ENCODE measurements at places on chromosomes 3 and 15. TPM values are rescaled to one million over a fixed set of nuclear protein-coding genes. Genes with fewer than 3 reads are reported as not detected.

CCK gene
- total RNA-seq: 1.5 TPM

GPR149 gene
- not detected for total RNA-seq

THSD4 gene
- total RNA-seq: 12.4 TPM

GABRR3 gene
- not detected for total RNA-seq

UBA7 gene
- total RNA-seq: 3.2 TPM

RARRES1 gene
- not detected for total RNA-seq

NEK10 gene
- not detected for total RNA-seq

PPP1R14D gene
- total RNA-seq: not detected

BOC gene
- 2.2 TPM for total RNA-seq

ITPKA gene
- 3.3 TPM for total RNA-seq

TRH gene
- not detected for total RNA-seq

WDR72 gene
- total RNA-seq: not detected

NPAP1 gene
- total RNA-seq: not detected

MCTP2 gene
- 11.6 TPM for total RNA-seq

DALRD3 gene
- 34.7 TPM for total RNA-seq

PRR20G gene
- not detected for total RNA-seq

GDPGP1 gene
- total RNA-seq: 3.4 TPM

SPTBN5 gene
- total RNA-seq: 0.49 TPM

GATM gene
- 1.2 TPM for total RNA-seq

CHRM5 gene
- not detected for total RNA-seq

SEC62 gene
- total RNA-seq: 21.5 TPM

FRMD4B gene
- total RNA-seq: 18.3 TPM

PRTG gene
- not detected for total RNA-seq

GOLGA8J gene
- not detected for total RNA-seq

NEIL1 gene
- total RNA-seq: 11.1 TPM

SLC12A8 gene
- total RNA-seq: 8.0 TPM

PYGO1 gene
- 0.49 TPM for total RNA-seq

B3GNT5 gene
- total RNA-seq: 61.0 TPM

ALDH1A2 gene
- not detected for total RNA-seq

ST3GAL6 gene
- 3.2 TPM for total RNA-seq

CAV3 gene
- not detected for total RNA-seq

CXCR6 gene
- total RNA-seq: not detected

VILL gene
- 41.4 TPM for total RNA-seq

SENP8 gene
- total RNA-seq: 3.5 TPM

ZDHHC23 gene
- 2.3 TPM for total RNA-seq

USP3 gene
- total RNA-seq: 32.7 TPM

NCK1 gene
- total RNA-seq: 47.8 TPM

PAQR9 gene
- total RNA-seq: not detected

GP9 gene
- total RNA-seq: not detected

IRAK2 gene
- 6.1 TPM for total RNA-seq

GOLGA6L4 gene
- total RNA-seq: 0.46 TPM

SCG3 gene
- not detected for total RNA-seq

IL5RA gene
- total RNA-seq: not detected

COMMD4 gene
- 89.4 TPM for total RNA-seq

IL12A gene
- total RNA-seq: 0.21 TPM

CFAP92 gene
- total RNA-seq: 0.19 TPM

WDR93 gene
- not detected for total RNA-seq

KIF23 gene
- 27.7 TPM for total RNA-seq

SERPINI2 gene
- total RNA-seq: not detected

SLC9C1 gene
- total RNA-seq: not detected

MKRN3 gene
- total RNA-seq: 0.07 TPM

FRG2C gene
- total RNA-seq: not detected

Data from airway epithelial cell (primary cell).